ENCODE measurements at places on chromosomes 1 and 21.

GRCh38 chr1:31991182-31991581 is 22.5 kb upstream of the KHDRBS1 start:
- no peak for DNase-seq

- no peak for DNase-seq
Observed at GRCh38 chr1:12095452-12096263, 32.6 kb downstream of the TNFRSF8 start.

DNA sequence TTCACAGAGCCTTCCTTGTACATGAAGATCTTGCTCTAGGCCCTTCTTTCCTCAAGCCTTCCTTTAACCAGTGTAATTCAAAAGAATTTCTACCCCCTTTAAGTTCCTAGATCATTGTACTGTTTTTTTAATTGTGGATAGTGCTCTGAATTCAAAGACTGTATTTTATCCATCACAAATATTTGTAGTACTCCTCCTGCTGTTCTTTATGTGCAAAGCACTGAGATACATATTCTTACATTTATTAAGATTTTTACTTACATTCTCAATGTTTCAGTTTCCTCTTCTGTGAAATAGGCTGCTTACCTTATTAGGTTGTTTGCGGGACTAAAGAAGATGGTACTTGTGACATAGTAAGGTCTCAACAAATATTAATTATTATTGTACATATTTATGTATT is 168.8 kb upstream of the PDE4B start:
- no peak for DNase-seq

DNA sequence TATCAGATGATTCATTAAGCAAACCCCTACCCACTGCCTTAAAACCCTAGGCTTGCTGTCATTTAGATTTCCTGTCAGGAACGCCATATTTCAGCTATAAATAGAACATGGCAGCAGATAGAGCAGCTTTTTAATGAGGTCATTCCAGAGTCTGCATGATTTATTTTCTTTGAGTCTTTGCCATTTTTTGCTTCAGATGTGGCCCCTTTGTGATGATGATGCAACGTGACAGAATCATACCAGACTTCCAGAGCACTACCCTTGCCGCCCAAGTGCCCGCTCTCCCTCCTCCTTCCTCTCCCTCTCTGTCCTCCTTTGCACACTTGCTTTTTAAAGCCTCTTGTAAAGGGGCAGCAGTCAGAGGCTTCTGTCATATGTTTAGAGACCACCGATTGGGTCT is 55.5 kb upstream of the TRIM67 start:
- DNase-seq: no peak

GRCh38 chr21:38295997-38296764 is 39.4 kb downstream of the KCNJ15 start:
- DNase-seq: no peak

DNA sequence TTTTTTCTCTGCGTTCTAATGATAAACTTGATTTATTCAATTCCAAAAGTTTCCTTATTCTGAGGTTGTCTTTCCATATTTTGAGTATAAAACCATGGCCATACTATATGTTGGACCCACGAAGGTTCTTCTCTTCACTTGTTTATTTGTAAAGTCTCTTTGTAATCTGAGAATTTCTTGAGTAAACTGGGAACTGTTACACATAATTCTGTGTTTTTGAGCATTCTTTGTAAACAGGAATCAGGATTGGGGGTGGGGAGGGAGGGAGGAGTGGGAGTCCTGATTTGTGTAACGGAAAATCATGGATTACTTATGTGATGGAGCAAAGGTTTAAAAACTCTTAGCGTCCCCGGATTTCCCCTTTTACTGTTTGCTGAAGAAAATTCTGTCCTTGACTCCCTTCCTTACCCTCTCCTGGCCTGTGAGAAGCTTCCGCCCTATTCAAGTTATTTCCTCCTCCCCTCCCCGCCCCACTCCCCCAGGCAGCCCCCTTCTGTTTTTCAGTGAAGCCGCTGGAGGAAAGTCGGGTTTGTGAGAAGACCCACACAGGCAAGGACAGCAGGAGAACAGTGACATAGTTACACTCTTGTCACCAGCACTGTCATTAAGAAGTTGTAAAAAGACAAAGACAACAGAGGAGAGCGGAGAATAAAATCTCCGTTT is 6.4 kb upstream of the NBPF11 start:
- DNase-seq: no peak

DNA sequence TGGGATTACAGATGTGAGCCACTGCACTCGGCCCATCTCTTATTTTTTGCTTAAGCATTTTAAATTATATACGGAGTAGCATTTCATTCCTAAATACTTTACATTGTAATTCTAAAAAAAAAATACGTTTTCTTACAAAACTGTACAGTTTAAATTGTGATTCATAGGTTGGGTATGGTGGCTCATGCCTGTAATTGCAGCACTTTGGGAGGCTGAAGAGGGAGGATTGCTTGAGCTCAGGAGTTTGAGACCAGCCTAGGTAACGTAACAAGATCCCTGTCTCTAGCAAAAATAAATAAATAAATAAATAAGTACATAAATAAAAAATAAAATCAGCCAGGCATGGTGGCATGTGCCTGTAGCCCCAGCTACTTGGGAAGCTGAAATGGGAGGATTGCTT is 24.6 kb downstream of the TBCE start:
- DNase-seq: no peak

DNA sequence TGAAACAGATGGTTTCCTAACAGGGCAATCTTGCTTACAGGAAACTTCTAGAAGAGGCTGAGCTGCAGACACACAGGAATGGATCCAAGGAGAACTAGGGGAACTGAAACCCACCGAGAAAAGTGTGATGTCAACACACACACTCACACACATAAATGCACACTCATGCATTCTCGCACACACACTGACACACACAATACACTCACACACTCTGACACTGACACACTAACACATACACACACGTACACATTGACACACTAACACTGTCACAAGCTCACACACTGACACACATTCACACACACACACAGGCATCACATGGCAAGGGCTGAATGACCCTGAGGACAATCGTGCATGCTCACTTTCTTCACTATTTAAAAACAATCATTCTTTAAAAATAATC is 142.7 kb downstream of the NPHP4 start:
- DNase-seq: no peak

GRCh38 chr1:26627954-26628353 is 67.9 kb upstream of the ARID1A start:
- DNase-seq: no peak

DNA sequence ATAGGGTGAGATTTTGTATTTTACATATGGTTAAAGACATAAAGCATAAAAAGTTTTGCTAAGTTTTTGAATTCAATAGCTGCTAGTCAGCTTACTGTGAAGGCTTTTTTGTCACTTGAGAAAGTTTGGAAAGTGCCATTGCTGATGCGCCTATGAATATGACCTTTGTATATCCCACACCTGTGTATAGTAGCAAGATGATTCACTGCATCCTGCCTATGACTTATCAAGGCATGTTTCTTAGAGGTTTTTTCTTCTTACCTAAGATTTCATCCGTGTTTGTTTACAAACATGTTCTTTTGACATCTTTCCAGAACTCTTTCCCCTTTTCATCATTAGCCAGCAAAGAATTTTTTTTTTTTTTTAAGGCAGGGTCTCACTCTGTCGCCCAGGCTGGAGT is 51.5 kb downstream of the PRKAA2 start:
- DNase-seq: no peak

- DNase-seq: no peak
Observed at GRCh38 chr1:160996178-160996577, 24.8 kb downstream of the F11R start.

DNA sequence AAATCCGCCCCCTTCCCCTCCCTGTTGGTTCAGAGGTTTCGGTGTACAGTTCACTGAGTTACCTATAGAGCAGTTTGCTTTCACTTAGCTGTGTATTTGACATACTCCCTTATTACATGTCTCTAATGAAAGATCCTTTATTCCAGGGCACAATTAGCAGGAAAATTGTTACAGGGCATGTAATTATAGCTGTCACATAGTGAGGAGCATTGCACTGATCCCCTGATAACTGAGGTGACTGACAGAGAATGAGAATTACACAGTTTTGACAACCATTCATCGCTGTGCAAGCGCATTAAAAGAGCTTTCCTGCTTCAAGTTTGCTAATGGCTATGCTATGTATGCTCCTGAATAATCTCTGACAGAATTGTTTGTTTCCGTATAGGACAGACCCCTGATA is 26.9 kb downstream of the DAP3 start:
- no peak for DNase-seq

GRCh38 chr1:89927049-89927448 is 67.9 kb upstream of the ZNF326 start:
- DNase-seq: no peak

DNA sequence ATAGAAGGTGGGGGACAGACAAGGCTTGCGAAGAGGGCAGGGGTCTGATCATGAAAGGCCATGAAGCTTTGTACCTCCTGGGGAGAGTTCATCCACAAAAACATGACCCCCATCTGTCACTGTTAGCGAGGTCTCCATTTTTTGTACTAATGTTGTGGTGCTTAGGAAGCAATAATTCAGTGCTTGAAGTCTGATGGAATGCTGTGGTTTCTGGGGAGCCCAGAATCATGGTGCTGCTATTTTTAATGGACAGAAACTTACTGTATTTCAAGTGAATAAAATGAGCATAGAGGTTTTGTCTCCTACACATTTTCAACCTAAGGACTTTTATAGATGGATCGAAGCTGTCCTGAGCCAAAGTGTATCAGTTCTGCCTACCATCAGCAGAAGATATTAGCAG is 28.2 kb upstream of the RGL1 start:
- no peak for DNase-seq

- no peak for DNase-seq
Observed at GRCh38 chr21:39116761-39117439, 66.4 kb downstream of the PSMG1 start.

GRCh38 chr1:76292418-76293184 is 218.1 kb downstream of the ST6GALNAC3 start:
- no peak for DNase-seq

DNA sequence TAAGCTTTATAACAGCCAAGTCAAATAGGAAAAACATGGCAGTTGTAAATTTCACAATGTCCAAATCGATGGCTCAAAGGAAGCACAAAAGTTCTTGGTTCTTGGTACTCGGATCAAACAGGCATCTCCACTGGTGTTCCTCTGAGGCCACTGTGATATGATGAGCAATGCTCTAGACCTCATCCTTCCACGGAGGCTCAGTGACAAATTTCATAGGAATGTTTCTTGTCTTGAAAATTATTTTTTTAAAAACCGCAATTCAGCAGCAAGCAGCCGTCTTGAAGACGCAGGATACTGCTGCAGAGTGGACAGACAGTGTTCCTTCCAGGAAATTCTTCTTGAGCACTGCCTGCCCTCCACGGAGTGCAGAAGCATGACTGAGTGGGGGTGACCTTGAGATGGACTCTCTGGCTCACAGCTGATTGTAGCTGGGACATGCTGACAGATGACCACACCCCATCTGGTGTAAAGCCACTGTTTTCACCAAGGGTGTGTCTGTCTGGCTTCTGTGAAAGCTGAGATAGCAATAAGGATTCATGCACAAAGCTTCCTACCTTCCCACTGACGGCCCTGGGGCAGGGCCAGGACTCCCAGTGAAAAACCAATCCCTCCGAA is 61.9 kb downstream of the TIAM1 start:
- DNase-seq: no peak

DNA sequence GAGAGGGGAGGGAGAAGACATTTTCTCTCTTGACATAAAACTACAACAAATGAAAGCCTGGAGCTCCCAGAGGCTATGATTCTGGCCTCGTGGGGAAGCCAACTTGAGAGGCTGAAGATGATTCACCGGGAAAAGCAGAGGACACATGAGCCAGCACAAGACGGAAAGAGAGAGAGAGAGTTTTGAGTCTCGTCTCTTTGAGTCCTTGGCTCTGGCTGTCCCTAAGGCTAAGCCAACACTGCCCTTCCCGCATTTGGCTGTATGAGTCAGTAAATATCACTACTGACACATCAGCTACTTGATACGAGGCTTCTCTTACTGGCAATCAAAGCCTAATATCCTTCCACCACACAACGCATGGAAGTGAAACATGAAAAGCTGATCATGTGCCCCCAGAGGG is 95.5 kb downstream of the GRIK3 start:
- no peak for DNase-seq

DNA sequence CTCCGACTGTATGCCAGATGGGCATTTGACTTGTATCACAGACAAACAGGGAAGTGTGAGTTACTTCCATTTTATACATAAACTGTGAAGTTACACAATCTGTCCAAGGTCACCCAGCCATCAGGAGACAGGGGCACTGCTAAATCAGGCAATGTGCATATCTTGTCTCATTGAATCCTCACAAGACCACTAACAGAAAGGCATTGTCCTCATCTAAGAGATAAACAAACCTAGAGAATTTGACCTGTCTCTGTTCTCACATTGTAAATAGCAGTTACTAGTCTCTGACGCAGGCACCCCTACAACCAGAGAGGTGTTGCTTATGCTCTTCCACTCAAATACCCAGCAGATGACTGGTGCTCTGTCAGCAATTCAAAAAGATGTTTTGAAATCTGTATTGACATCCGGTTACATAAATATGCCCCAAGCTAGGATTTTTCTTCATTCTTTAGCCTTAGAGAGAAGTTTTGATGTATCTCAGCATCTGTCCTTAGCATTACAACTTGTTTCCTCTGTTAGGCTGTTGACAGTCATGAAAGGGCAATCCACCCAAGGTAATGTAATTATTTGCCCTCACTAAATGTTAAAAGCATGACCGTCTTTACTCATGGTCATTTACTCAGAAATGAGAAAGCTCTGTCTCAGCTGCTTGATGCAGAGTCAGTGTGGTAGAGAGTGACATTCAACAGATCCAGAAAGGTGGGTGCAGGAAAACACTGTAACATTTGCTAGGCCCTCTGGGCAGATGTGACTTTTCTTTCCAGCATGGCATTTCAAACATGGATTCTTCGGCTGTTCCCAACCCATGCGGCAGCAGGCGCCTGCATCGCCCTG is 51.9 kb upstream of the ZNF326 start:
- DNase-seq: no peak

DNA sequence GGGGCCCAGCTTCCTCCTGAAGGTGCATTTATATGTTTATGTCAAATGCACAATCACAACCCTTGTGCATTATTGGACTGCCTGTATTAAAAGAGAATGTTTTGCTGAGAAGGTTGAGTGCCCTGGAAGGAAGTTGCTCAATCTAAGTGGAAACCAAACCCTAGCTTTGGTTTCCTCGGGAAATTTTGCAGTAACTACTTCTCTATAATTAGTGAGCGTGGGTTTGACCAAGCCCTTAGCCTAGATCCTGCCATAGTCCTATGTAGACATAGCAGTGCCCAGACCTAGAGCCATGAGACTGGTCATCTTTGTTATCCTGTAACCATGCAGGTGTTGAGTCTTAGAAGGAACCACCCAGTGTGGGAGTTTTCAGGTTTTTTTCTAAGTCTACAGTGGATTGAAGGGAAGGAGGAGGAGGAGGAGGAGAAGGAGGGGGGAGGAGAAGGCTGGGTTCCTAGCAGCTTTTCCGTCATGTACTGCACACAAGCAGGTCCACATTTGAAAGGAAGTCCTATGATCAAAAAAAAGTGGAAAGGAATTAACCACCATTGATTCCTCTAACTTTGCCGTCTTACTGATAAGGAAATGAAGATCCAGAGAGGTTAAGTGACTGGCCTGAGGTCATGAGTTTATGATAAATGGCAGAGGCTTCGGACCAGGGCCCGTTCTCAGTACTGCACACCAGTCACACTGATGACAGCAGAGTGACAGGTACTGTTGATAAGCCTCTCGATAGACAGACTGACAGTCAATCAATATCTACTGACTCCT is 72.2 kb upstream of the LYST start:
- DNase-seq: no peak

All from hippocampal formation (tissue), 2 donors.